CD4-positive, alpha-beta T cell treated with Interleukin-1 beta for 1 hour (primary cell): ENCODE measurements at places on chromosomes 16 and 17.
A peak's percentile ranks its signal among the peaks of the same experiment; 100 is the strongest.

DNA sequence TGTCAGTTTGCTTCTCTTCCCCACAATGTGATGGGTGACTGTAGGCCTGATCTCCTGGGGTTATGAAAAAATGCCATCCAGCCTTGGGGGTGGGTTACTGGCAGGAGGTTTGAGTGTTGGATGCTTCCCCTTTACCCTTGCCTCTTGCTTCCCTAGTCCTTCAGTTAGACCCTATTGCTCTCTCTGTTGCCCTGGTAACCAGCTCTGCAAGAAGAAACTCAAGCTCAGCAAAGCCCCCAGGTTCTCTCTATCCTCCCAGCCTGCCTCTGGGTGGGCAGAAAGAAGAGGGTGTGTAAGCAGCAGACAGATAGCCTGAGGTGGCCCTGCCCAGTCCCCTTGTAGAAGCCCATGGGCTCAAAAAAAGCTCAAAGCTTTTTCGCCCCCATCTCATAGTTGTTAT, 2.8 kb upstream of the RAPGEFL1 start:
- no peak for DNase-seq

- DNase-seq: no peak
These were observed 417.5 kb downstream of the CDH11 start for GRCh38 chr16:64704386-64704785.

DNA sequence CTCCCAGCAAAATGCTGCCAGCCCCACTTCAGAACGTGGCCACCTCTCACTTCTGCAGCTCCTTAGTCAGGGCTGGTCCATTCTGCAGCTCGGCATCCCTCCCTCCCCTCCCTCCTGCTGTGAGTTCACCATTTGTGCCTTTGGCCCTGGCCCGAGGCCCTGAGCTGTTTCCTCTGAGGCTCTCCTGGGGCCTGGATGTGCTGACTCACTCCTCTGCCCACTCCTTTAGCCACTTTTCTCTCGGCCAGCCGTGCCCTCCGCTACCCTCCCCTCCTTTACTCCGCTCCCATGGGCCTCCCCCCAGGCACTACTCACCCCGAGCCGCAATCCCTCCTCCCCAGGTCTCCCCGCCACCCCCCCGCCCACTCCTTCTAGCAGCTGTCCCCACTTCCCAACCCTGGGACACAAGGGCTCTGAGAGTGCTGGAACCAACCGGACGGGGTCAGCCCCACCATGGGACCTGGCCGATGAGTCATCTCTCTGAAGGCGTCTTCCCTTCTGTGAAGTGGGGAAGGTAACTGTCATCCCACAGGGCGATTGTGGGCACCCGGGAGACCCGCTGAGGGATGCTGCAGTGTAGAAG, 11.5 kb downstream of the KCNG4 start:
- no peak for DNase-seq

DNA sequence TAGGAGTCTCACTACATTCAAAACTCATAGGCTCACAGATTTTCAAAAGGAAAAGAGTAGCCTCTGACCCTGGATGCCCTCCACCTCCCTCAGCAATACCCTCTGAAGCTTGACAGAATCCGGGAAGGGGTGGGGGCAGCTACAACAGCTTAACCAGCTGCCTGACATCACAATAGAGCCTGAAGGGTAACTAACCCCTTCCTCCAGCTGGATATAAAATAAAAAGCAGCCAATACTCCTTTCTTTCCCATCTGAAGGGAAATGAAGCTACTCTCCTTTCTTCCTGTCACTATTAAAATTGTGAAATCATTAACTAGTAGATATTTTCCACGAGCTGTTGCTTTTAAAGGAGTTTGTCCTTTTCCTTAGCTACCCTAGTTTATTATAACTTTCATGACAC, 24.0 kb downstream of the USP31 start:
- DNase-seq: no peak

DNA sequence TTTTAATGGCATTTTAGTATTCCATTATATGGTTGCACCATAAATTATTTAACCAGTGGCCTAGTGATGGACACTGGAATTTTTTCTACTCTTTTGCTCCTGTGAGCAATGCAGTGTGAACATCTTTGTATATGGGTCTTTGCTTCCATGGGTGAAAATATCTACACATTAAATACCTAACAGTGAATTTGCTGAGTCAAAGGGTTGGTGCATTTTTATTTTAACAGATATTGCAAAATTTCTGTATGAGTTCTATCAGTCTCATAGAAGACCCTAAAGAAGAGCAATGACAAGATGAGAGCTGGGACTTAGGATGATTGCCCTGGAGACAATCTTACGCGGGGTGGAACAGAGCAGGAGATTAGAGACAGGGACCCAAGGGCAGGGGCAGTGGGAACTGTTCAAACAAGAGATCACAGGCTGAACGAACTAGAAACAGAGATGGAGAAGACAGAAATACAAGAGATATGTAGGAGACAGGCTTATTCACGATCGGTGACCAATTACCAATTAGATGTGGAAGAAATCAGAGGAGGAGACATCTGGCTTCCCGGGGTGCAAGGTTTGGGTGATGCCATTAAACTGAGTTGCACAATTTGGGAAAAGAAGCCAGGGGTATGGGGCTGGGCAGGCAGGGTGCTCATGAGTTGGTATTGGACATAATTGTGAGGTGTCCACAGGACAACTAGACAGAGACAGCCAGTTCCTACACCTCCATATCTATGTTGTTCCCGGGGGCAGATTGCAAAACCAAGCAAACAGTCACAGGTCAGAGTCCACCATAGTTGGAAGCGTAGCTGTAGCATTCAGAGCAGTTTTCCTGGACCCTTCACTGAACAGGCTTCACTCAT, 39.9 kb upstream of the LONP2 start:
- no peak for DNase-seq

- no peak for DNase-seq
These were observed 24.8 kb downstream of the RAD51D start for GRCh38 chr17:35094902-35095301.

DNA sequence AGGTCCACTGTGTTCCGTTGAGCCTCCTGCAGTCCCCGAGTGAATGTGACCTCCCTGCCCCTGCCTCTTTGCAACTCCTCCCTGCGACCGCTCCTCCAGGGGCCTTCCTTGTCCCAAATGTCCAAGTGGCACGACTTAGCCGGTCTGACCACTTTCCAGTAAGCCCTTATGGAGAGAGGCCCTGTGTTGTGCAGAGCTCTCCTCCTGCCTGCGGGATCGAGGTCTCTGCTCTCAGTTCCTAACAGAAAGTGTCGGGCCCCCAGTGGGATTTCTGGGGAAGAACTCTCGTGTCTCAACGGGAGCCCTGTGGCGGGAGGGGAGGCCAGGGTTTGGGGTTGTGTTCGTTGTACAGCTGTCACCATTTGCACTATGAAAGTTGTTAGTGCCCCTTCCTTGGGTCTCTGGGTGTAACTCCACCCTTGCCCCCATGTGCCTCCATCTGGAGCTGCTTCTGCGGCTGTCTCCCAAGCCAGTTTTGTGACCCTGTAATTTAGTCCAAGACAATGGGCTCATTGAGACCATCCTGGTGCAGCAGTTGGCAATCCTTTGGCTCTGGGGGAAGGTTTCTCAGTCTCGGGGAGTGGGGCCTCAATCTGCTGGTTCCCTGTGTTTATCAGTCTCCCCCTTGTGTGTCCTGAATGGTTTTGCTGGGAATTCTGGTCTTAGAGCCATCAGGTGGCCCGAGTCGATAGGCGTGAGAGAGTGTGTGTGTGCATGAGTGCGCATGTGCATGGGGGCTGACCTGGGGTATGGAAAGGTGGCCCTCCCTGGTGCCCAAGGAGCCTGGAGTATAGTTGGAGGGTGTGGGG, 234.5 kb downstream of the SEC14L1 start:
- DNase-seq: no peak

DNA sequence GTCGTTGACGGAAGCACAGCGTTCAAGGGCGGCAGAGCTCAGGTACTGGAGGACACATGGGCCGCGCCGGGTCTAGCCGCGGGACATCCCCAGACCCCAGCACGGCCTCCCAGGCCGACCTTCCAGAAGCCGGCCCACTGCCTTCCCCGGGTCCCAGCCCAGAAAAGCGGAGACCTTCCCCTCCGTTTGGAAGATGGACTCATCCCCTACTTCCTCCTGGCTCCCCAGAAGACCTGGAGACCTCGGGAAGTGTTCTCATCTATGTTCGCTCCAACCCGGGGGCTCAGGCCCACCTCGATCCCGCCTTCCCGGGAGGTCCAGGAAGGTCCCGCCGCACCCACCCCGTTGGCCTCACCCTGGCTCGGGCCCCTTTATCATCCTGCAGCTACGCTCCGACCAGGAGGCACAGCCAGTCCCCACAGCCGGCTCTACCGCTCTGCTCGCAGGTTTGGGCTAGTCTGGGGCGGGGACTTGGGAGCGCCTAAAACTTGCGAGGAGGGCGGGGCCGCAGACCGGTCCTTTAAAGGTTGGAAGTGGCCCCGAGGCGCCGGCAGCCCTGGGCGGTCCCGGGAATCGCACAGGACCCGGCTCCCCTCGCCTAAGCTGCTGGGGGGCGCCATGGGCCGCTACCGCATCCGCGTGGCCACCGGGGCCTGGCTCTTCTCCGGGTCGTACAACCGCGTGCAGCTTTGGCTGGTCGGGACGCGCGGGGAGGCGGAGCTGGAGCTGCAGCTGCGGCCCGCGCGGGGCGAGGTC, at the start of gene ALOX12:
Gene ALOX12 (plus strand): TSS at position 550 of the 756 bp plus-strand sequence. CDS start 69 bp downstream, at position 619.
- no peak for DNase-seq

GRCh38 chr17:9767432-9767991, 23.9 kb downstream of the DHRS7C start:
- DNase-seq: no peak

- DNase-seq: no peak
These were observed 55.7 kb upstream of the CNEP1R1 start for GRCh38 chr16:49969091-49970030.

GRCh38 chr17:76140661-76141211, 309 bp downstream of the FOXJ1 start:
- DNase-seq: no peak

DNA sequence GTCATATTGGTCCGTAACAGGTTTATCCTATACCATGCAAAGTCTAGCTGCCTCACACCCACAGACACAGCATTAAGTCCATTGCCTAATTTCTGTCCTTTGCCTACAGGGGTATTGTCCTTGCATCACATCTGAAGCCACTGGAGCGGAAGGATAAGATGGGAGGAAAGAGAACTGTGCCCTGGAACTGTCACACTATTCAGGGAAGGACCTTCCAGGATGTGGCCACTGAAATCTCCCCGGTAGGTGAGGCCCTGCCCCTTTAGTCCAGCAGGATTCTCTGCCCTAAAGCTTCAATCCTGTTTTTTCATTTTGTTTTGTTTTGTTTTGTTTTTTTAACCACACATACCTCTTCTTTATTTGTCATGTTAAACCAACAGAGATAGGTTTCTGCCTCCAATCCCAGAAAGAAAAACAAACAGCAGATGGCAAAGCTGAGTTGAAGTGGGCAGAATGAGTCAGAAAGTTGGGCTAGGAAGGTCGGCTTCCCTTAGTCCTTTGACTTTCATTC, 2.2 kb upstream of the EFTUD2 start:
- DNase-seq: no peak

- DNase-seq: no peak
These were observed 30.0 kb downstream of the B9D1 start for GRCh38 chr17:19332371-19333131.

- DNase-seq: no peak
These were observed 127.9 kb downstream of the ENGASE start for GRCh38 chr17:79202480-79202879.

GRCh38 chr16:89012622-89012995, 35.6 kb upstream of the CBFA2T3 start:
- DNase-seq: no peak

DNA sequence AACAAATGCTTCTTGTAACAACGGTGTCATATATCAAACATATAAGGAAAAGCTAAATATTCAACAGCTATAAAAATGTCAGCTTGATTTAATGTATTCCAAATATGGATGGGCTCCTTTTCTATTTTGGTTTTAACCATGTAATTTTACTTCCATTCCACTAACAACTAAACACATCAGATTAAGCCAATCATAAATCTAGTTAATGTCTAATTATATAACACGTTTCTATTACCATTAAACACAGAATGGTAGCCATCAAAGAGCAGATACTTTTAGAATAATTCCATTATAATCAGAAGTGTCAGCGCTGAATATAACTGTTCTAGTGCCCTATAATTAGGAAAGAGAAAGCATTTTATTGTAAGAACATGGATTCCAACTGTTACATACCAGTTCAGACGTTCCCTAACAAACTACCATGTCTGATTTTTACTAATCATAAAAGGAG, 10.0 kb downstream of the CMC2 start:
- DNase-seq: no peak

DNA sequence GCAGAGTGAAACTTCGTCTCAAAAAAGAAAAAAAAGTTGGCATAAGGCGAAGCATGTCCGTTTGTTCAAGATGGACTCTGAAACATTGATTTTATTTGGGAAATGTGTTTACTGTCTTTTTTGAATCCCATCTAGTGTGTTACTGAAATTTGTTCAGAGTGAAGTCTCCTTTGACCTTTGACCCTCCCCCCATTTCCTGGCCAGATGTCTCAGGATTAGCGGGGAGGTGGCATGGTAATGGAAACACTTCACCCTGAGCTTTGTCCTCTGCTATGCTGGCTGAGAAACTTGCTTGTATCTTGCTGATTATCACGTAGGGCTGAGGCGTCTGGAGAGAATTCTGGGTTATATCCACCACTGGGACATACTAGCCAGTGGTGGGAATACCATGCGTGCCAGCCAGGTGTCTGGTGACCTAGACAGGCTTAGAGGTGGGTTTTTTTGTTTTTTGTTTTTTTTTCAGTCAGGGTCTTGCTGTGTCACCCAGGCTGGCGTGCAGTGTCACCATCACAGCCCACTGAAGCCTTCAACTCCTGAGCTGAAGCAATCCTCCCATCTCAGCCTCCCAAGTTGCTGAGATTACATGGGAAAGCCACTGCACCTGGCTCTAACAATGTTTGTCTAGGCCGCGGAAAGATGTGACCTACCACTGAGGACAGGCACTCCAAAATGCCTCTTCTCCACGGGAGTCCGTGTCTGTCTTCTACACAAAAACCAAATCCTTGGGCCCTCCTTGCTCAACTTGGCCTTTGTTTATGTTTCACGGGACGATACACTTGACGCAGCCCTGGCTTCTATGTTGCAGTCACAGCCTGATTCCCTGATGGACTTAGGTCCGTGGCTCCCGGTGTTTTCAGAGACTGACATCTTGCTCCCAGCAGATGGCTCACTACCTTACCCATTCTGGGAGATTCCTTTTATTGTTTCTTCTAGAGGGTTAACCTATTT, 6.6 kb upstream of the GALK1 start:
- no peak for DNase-seq

GRCh38 chr16:2388875-2389433, 40.3 kb upstream of the CCNF start:
- no peak for DNase-seq

DNA sequence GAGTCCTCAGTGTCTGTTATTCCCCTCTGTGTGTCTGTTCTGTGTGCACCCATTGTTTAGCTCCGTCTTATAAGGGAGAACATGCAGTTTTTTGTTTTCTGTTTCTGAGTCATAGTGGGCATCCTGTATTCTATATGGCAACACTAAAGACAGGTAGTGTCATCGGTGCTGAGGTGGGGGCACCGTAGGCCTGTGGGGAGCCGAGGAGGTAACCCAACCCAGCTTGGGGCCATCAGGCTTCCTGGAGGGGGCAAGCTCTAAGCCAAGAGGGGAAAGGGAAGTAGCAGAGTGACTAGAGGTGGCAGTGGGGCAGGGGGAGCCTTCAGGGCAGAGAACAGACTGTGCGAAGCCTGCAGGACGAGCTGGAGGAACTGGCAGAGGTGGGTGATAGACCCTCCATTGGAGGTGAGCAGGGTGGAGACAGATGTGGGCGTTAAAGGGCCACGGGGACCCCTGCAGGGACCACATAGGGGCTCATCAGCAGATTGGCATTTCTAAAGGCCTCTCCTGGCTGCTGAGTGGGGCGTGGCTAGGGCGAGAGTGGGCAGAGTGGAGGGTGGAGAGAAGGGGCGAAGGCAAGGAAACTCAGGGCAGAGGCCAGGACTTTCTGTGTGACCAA, 36.5 kb downstream of the CPNE2 start:
- DNase-seq: peak; percentile 49

GRCh38 chr17:3917391-3917931, 1.2 kb upstream of the P2RX1 start:
- DNase-seq: peak; percentile 21
